Liver (tissue), 10 donors: ENCODE measurements at places on chromosomes 2 and 18.

DNA sequence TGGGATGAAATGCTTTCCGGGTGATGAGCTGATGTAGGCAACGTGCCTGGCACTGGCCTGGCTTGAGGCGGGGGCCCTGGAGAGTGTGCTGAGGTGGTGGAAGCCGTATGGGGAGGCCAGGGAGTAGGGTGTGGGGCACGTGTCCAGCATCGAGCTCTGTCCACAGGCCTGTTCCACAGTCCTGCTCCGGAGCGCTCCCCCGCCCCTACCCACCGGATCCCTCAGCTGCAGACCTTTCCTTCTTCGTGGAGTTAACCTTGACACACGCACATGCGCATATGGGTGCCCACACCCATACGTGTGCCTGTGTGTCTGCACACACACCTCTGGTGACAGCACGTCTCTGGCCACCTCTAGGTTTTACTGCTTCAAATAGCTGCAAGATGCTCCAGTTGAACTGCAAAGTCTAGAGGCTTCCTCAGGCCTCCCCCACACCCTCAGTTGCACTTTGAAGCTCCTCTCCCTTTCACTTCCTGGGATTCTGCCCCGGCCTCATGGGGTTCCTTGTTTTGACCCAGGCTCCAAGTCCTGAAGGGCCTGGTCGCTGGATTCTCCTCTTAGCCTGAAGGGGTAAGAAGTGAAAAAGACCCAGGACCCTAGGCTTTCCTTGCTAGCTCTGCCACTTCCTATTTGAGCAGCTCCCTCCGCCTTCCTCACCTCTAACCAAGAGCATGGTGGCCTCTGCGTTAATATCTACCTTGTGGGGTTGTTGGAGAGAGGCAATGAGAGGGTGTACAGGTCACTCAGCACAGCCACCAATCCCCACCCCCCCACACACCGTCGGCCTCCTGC lies 49.5 kb downstream of the INHBB start:
- peak; percentile 25 for DNase-seq
- no peaks in the 10 kb centered on the region for H3K4me1 ChIP-seq
- H3K36me3 ChIP-seq: no peaks in the 10 kb centered on the region
- no peak overlapping the region for H3K27ac ChIP-seq

DNA sequence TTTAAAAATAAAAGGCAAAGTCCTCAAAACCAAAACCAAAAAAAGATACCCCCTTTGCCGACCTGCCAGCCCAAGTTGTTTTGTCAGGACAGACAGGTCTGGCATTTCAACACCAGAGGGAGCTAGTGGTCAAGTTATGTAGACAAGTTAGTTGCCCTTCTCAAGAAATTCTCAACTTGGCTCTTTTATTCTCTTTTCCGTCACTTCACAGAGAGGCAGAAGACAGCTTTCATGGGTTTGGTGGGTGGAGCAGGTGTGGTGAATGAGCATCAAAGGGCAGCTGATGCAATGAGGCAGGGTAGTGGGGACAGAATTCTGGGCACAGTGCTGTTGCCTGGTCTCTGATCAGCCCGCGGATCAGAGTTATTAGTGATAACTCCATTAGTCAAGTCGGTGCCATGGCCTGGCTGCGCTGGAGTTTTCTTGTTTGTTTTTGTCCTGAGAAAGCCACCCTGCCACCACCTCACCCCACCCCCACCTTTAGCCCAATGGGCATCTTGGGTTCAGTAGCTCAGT lies 303.7 kb upstream of the EPAS1 start:
- H3K36me3 ChIP-seq: no peaks in the 10 kb centered on the region
- no peak overlapping the region for H3K4me3 ChIP-seq
- peaks cover 35% of the 10 kb centered on the region for H3K4me1 ChIP-seq
- peak overlapping the region; percentile 87 for H3K27ac ChIP-seq
- H3K27me3 ChIP-seq: no peaks in the 10 kb centered on the region

- peaks cover 5% of the 10 kb centered on the region for H3K4me1 ChIP-seq
- no peak overlapping the region for H3K27ac ChIP-seq
- H3K36me3 ChIP-seq: no peaks in the 10 kb centered on the region
- H3K27me3 ChIP-seq: no peaks in the 10 kb centered on the region
- no peak overlapping the region for H3K4me3 ChIP-seq
- DNase-seq: no peak
Measured at GRCh38 chr18:22057908-22058527, 111.4 kb upstream of the GATA6 start.

DNA sequence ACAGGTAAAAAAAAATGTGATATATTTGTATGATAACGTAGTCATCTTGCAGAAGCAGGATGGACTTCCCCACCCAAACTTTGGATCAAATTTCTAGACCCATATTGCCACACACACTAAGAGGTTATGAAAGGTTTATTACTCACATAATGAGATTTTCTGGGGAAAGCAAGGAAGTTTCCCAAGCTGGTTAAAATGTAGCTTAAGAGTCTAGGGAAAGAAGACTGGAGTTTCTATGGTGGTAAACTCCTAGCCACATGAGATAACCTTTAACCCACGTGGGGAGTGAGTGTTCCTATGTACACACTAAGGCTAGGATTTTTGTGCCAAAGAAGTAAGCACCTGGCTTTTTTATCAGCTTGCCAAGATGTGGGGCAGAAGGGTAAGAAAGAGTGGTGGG lies 335.7 kb upstream of the UBE2E3 start:
- H3K4me3 ChIP-seq: no peak overlapping the region
- H3K4me1 ChIP-seq: no peaks in the 10 kb centered on the region
- H3K36me3 ChIP-seq: no peaks in the 10 kb centered on the region
- H3K27ac ChIP-seq: no peak overlapping the region
- H3K27me3 ChIP-seq: no peaks in the 10 kb centered on the region

DNA sequence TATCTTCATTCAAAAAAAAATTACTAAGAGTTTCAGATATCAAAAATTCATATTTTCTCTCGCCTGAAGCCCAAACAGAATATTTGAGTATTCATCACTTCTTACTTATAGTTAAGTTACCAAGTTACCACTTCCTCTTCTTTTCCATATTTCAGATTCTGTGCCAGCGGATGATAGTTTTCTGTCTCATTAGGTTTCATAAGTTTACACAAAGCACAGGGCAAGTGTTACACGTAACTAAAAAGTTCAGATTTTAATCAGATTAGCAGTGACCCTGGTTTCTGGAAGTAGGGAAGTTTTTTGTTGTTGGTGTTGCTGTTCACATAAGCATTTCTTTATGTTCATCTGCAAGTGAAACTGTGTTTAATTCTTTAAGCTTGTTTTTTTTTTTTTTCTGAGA lies 10.2 kb downstream of the AFTPH start:
- no peak overlapping the region for H3K4me3 ChIP-seq
- no peak for DNase-seq
- H3K36me3 ChIP-seq: no peaks in the 10 kb centered on the region
- H3K27me3 ChIP-seq: no peaks in the 10 kb centered on the region

DNA sequence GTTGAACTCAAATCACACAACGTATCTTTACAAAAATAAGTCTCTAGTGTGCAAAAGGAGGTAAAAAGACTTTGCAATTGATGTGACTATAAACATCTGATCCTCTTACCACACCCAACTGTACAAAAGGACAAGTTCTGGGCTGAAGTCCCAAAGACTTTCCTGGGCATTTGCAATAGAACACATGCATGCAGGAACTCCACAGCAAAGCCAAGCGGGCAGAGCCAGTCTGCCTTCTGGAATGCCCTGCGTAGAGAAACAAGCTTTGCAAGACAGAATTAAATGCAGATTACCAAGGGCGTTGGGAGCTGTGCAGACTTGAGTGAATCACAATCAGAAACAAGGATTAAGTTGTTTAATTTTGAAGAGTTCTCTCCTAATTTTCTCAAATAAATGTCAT lies 208.4 kb upstream of the ZNF521 start:
- no peak for DNase-seq
- H3K4me1 ChIP-seq: no peaks in the 10 kb centered on the region
- H3K36me3 ChIP-seq: no peaks in the 10 kb centered on the region
- no peak overlapping the region for H3K4me3 ChIP-seq
- no peaks in the 10 kb centered on the region for H3K27me3 ChIP-seq

DNA sequence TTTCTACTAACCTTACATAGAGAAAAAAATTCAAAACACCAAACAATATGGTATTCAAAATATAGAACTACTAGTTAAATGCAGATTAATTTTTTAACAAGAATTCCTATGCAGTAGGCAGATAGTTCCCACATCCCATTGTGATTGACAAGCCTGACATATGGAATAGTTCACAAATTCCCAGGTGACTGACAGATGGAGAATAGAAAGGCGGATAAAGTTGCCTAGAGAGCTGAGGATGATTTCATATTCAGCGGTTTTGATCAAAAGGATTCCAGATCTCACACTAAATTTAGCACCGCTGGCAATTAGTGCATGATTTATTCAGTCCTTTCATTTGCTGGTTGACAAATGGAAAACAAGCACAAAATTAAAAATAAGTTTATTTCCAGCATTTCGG lies 733.7 kb upstream of the POU3F3 start:
- DNase-seq: no peak
- no peaks in the 10 kb centered on the region for H3K27me3 ChIP-seq
- H3K36me3 ChIP-seq: no peaks in the 10 kb centered on the region
- H3K27ac ChIP-seq: no peak overlapping the region

DNA sequence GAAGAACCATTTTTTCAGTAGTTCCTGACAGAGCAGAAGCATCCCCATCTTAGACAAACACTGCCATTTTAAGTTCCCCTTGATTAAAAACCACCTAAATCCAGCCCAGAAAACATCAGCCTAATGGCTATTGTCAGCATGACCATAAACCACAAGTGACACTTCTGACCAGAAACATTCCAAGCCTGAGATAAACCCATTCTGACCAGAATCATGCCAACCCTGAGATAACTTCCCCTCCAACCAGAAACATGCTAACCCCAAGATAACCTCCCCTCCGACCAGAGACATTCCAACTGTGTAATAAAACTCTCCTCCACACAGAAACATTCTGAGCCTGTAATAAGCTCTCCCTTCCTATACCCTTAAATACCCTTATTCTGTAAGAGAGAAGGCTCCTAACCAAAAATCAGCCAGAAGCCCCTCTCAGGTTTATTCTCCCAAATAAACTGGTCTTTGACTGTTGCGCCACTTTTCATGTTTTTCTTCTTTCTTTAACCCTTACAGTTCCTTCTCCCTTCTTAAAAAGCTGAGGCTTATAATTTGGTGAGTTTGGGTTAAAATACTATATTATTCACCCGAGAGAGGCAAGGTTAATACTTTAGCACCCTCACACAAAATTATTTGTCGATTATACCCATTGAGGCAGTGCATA lies 149.7 kb downstream of the HNMT start:
- H3K27ac ChIP-seq: no peak overlapping the region
- no peak overlapping the region for H3K4me3 ChIP-seq
- DNase-seq: no peak
- H3K27me3 ChIP-seq: no peaks in the 10 kb centered on the region
- H3K4me1 ChIP-seq: no peaks in the 10 kb centered on the region
- no peaks in the 10 kb centered on the region for H3K36me3 ChIP-seq
